Stimulated activated CD8-positive, alpha-beta memory T cell treated with anti-CD3 and anti-CD28 coated beads, Interleukin-15, amount 100 ng/mL, for 24 hours (primary cell): ENCODE measurements at places on chromosomes 13 and 19.

DNA sequence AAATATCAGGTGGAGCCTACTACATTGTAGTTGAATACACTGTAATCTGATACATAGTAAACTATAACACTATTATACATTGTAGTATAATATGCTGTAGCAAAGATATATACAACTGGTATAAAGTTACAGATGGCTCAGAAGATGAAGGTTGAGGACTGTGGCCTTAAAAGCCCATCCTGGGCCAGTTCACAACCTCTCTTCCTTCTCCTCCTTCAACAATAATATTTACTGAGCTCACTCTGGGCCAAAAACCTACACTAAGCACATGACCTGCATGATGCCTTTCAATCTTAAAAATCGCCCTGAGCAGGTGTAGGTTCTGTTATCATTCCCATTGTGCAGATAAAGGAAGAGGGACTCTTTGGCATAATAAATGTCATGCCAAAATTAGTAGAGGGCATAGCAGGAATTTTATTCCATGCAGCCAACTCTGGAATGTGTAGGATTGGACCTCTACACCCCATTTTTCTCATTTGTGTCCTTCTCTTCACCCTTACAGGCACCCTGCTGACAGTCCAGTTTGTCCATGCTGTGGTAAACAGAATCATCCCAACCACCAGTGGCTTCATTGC is 14.6 kb upstream of the SIN3B start:
- DNase-seq, result no peak

GRCh38 chr13:110983241-110983640 is 68.4 kb upstream of the ANKRD10 start:
- DNase-seq, result no peak

GRCh38 chr13:88074794-88075510 is 403.8 kb downstream of the SLITRK5 start:
- DNase-seq, result no peak

DNA sequence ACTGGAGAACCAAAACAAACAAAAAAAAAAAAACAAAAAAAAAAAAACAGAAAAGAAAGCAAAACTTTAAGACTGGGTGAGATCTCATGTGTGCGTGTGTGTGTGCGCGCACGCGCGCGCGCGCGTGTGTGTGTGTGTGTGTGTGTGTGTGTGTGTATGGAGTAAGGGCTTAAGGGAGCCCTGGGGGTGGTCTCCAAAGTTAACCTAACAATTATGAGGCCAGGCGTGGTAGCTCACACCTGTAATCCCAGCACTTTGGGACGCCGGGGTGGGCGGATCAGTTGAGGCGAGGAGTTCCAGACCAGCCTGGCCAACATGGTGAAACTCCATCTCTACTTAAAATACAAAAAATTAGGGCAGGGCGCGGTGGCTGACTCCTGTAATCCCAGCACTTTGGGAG is 46.7 kb downstream of the CYP4F22 start:
- no peak for DNase-seq

GRCh38 chr13:52348071-52348470 is 57.9 kb downstream of the THSD1 start:
- DNase-seq, result no peak

DNA sequence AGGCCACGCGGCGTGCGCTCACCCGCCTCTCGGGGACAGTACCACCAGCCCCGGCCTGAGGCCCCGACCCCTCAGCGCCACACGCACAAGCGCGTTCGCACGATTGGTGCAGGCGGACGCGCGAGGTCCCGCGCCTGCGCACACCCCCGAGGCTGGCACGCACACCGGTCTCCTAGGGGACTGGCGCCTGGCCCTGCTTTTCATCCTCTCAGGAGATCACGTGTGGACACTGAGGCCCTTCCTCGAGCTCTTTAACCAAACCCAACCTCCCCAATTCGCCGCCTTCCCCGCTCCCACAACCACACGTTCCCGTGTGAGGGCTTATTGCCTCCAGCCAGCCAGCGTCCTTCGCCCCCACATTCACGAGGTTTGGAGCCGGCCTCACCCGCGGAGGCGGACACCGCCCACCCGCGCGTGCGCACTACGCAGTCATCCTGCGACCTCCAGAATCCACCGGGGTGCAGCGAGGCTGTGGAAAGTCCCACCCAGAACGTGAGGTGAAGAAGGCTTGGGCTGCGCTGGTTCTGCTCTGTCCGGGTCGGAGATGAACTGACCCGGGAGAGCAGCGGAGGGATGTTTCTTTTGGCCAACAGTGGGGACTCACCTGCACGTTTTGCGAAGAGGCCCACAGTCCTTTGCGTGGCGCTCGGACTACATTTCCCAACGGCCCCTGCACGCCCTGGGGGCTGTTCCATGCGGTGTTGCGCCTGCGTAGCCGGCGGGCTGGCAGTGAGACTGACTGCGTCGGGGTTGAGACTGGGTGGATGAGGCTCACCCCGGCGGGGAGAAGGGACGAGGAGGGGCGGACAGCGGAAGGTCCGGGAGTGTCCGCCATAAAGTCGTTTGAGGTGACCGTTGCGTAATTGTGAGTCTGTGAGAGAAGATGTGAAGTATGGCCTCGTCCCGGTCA is 539 bp upstream of the ZNF667 start:
- DNase-seq, result peak; percentile 25

DNA sequence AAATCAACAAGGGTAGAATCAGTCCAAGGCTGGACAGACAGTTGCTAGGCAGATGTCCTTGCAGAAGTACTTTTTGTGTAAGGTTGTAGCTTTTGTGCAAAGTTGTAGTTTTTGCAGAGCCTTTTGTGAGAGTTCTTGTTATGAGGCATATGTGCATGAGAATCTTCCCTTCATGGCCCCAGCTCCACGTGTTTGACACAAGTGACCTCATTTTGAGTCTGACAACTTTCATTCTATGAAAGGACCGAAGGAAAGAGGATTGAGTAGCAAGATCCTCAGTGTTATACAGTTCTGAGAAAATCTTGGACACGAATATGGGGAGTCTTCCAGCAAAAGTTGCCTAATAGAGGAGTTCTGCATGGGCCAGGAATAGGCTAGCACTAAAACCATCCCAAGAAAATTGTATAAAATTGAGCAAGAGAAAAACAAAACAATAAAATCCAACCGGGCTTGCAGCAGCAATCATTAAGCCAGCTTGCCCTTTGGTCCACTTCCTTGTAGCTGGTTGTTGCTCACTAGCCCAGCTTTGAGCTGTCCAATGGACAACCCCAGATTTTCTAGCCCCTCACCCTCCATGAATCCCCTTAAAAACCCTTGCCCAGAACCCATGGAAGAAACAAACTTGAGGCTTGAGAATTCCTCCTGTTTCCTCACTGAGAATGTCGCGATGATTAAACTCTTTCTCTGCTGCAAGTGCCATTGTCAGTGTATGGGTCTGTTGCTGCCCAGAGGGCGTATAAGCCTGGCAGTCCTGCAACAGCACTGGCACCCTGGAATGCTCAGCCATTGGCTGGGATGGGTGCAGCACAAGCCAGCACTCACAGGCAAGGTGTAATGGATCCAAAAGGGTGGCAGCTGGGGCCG is 6.5 kb downstream of the EPSTI1 start:
- no peak for DNase-seq

GRCh38 chr13:42878721-42879120 is 97.3 kb downstream of the FAM216B start:
- no peak for DNase-seq

- DNase-seq, result no peak
These were observed 9.3 kb downstream of the TMEM143 start for GRCh38 chr19:48354332-48354992.

GRCh38 chr19:42325308-42325895 is at the start of gene MEGF8:
MEGF8 (plus strand) TSS chr19:42325635; CDS start chr19:42326244, 609 bp downstream.
- DNase-seq, result peak; percentile 90

DNA sequence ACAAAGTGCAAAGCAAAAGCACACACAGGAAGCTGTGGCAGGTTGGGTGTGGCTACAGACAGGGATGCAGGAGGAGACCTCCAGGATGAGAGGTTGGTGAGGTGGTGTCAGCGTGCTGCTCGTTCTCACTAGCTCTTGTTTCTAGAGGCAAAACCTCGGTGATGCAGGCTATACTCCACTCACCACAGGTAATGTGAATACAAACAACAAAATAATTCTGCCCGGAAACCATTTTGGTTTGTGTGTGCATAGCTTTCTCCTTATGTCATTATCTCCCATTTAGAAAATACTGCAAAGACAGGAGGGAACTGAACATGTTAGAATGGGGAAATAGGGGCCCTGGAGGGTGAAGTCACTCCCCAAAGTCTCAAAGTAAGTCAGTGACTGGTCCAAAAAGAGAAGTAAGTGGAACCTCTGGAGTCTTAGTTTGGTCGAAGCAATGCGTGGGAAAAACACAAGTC is 9.4 kb downstream of the LCP1 start:
- DNase-seq, result no peak

DNA sequence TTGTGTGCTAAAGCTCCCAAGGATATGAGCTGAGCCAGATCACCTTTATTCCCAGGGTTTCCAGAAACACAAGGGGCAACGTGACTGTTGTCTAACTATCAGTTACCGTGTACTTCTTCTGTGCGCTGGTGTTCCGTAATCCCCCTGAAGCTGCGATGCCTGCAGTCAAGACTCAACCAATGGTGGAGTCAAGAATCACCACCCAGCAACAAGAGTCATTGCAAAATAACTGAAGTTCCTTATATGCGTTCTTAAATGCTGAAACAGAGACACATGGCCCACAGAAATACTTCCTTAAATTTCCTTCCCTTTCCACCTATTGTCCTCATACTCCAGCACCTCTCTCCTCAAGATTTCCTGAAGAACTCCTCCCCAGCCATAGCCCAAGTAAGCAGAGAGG is 200.2 kb downstream of the KATNAL1 start:
- no peak for DNase-seq

DNA sequence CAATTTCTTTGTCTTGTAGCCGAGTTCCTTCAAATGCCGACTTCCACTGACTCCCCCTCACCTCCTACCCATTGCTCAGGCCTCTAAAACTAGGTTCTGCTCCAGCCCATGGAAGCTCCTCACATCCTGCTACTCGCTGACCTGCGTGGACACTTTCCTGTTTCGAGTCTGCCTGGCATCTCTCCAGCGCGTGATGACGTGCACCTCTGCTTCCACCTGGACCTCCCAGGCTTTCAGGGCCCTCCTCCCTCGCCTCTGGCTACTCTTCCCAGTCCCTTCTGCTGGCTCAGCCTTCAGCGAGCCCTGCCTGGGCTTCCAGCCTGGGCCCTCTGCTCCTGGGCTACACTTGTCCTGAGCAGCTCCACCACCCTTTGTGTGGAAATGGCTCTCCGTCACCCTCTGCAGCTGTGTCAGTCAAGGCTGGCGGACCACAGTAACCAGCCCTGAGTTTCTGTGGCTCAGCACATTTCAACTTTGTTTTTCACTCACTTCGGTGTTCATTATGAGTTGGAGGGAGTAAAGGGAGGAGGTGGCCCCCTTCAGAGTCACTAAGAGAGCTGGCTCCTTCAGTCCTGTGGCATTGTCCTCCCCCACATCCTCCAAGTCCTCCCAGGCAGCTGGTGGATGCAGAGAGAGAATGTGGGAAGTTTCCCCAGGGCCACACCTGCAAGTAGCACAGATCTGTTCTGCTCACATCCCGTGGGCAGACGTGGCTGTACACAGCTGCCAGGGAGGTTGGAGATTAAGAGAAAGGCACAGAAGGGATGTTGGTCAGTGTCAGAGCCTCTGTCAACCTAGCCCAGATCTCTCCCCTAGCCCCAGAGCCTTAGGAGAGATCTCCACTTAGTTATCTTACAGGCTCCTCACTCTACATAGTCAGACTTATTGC is 49.4 kb downstream of the SERP2 start:
- DNase-seq, result no peak

DNA sequence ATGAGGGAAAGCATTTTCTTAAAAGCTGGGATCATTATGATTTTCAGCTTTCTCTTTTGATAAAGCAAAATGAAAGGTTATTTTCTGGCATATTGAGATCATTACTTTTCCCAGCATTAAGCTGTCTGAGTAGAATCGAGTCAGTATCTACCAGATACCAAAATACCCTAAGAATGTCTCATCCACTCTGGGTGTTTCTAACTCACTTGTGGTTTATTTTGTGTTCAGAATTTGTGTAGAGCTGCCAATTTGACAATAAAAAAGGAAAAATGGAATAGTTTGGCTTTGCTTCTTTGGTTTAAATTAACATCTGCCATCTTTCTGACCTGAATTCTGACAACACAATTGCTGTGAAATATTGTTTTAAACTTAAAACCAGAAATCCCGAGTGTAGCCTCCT is 438.7 kb upstream of the ARGLU1 start:
- no peak for DNase-seq

DNA sequence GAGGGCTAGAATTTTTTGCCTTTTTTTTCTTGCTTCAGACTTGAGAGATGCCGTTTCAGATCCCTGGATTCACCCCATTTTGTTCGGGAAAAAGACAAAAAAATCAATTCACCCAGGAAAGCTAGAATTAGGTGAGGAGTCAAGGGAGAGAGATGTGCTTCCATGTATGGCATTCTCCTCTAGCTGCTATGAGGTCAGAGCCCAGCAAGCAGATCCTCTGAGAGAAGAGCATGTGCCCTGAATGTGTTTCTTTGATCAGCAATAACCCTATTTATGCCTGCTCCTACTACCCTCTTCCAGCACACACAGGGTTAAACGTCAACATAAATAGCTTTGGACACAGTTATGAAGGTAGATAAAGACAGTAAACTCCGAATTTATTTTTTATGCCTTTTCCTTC is 53.6 kb downstream of the NDFIP2 start:
- DNase-seq, result no peak

DNA sequence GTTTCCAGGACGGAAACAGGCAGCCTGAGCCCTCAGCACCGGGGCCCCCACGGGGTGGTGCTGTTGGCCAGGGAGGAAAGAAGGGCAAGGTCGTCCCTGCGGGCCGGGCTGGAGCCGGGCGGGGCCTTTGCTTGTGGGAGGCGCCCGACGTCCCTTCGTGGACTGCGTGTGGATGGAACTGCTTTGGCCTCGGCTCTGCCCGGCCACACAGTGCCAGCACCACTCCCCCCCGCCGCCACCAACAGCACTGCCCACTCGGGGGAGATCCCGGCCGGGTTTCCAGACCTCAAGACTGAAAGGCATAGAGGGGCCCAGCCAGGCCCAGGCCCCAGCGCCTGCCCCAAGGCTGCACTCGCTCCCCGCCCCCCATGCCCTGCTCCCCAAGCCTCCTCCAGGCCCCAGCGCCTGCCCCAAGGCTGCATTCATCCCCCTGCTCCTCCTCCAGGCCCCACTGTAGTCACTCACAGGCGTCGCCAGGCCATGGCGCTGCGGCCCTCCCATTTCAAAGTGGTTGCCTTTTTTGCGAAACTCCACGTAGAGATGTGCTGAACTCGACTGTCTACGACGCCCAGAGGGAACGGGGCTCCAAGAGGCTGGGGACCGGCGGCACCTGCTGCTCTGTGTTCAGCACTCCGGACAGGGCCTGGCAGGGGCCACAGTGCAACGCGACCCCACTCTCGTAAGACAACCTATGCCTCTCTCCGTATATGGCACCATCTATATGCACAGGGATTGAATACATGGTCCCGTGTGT is 22.5 kb downstream of the C13orf46 start:
- peak; percentile 11 for DNase-seq

GRCh38 chr13:74135326-74136083 is 1.3 kb upstream of the KLF12 start:
- peak; percentile 37 for DNase-seq
